Left lobe of liver (tissue), 2 donors: ENCODE measurements at places on chromosomes 6 and 20. TPM values are rescaled to one million over a fixed set of nuclear protein-coding genes. Genes with fewer than 3 reads are reported as not detected.

DNA sequence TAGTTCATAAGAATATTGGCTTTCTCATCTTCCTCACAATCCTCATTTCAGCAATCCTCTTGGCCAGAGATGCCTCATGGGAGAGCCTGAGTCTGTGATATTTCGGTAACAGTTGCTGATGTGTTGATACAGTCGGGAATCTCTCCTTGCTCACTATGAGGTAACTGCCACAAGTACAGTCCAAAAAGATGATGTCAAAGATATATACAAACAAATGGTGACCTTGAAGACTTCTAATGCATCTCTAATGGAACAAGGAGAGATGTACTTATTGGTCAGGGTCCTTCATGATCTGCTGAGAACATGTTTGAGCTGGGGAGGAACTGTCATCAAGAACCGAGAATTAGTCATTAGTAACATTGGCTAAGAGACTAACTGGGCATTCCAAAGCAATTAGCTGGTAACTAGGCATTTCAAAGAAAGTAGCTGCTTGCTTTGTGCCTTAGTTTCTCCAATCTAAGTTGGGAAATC, 56.1 kb downstream of the FILIP1 start:
- DNase-seq = no peak

- DNase-seq = no peak
Observed at GRCh38 chr20:25062841-25063240, 4.9 kb upstream of the ACSS1 start.

GRCh38 chr6:165159460-165159859, 149.9 kb downstream of the C6orf118 start:
- DNase-seq = no peak

GRCh38 chr20:50625986-50626677, 65.2 kb downstream of the RIPOR3 start:
- no peak for DNase-seq

DNA sequence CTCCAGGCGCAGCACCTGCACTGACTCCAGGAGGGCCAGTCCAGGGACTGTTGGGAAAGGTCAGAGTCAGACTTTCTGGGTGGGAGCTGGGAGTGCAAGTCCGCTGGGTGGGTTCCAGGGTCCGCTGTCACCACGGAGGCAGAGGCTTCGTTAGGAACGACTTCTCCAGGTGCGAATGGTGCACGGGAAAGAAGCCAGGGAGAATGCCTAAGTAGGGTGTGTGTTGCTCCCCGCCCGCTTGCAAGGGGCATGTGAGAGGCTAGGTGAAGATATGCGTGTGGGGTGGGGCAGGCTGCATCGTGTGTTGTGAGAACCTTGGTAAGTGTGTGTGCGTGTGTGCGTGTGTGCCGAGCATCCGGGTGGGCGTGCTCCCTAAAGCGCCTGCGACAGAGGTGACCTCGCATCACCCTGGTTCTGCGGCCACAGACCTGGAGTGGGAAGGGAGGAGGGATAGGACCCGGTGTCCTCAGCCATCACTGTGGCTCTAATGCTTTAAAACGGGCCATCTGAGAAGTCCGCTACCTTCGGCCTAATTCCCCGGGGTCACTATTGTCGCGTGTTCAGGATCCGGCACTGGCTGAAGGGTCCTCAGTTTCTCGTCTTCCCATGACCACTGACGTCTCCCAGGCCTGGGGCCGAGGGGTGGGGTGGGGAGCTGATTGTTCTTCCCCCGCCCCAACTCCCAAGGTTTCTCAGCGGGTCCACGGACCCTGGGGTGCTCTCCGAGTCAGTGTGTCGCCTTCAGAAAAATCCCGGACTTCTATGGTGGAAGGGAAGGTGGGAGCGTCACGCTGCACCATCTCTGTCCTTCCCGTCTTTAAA, 6.1 kb downstream of the SLC32A1 start:
- DNase-seq = no peak

GRCh38 chr6:85565736-85566135, 27.9 kb downstream of the SNX14 start:
- no peak for DNase-seq

- DNase-seq = no peak
Observed at GRCh38 chr6:143570147-143570853, 58.8 kb upstream of the FUCA2 start.

- no peak for DNase-seq
Observed at GRCh38 chr6:123518441-123519188, 118.1 kb downstream of the TRDN start.

DNA sequence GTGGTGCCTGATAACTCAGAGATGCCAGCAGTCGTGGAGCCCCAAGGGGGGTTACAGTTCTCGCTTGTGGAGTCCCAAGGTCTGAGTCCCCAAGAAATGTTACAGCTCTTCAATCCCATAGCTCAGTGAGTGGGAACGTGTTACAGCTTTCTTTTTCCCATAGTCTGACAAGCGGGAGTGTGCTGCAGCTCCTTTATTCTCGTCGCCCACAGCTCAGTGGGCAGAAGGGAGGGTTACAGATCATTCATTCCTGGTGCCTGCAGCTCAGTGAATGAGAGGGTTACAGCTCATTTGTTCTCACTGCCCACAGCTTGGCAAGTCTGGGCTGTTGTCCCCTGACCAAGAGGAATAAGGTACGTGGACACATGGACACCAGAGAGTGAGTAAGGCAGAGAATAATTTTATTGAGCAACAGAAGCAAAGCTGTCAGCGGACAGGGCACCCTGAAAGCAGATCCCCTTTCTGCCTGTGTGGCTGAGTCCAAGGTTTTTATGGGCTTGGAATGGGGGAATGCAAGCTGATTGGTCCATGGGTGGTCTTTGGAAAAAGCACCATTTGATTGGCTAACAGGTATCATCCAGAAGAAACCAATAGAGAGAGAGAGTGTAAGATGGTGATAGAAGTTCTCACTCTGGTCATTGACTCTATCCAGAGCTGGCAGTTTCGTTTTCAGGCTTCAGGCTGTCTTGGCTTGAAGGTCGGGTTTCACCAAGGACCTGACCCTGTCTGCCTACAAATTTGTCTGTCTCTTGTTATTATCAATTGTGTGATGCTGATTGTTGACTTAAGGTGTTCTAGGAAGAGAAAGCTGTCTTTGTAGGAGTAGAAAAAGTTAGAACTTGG, 16.4 kb downstream of the RNF217 start:
- no peak for DNase-seq

- peak; percentile 74 for DNase-seq
Observed at GRCh38 chr6:141026504-141026903, 1106.2 kb upstream of the GJE1 start.

GRCh38 chr6:43215066-43215465, 14.2 kb downstream of the DNPH1 start:
- no peak for DNase-seq

- DNase-seq = no peak
Observed at GRCh38 chr6:169837529-169838250, 86.3 kb downstream of the ERMARD start.

DNA sequence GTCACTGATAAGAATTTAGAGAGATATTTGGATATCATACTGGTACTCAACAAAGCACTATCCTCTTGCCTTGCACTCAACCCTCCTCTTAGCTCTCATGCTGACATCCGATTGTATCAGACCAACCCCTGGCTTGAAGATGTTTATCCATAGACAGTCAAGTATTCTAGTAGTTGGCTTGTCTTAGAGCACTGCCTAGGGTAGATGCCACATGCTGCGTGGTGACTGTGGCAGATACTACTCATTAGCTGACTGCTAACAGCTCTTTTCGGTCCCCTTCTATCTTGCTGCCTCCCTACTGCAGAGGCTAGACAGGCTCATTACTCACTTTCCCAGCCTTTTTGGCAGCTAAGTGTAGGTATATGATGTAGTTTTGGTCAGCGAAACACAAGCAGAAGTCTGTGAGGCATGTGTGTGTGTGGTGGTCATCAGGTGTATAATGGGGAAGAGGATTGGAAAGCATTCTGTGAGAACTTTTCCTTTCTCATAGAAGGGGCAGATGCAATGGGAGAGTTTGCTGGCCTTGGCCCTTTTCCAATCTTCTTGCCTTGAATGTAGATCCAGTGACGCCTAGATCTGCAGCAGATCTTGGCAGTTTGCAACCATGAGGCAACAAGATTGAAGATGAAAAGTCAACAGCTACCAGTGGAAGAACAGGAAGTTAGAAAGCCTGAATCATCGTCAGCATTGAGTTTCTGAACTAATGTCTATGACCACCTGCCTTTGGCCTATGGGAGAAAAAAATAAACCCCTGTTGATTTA, 4.4 kb upstream of the IFNGR1 start:
- no peak for DNase-seq

DNA sequence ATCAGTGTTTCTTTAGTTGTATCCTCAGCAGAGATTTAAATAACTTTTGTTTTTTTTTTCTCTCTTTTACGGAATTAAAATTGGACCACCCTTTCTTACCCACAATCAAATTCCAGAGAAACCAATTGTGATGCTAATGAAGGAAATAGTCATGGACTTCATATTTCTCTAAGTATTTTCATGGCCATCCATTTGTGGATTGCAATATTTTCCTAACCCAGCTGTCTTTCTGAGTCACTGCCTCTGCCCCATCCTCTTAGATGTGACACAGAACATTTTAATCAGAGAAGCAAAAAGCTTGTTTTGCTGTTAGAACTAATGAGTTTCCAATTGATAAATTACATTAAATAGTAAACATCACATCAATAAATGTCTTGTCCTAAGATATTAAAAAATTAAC, 405.5 kb upstream of the ADGRB3 start:
- DNase-seq = no peak

GRCh38 chr6:70586114-70586513, 19.4 kb downstream of the SDHAF4 start:
- DNase-seq = no peak

- no peak for DNase-seq
Observed at GRCh38 chr6:31115941-31116560, 1.5 kb downstream of the PSORS1C1 start.

DNA sequence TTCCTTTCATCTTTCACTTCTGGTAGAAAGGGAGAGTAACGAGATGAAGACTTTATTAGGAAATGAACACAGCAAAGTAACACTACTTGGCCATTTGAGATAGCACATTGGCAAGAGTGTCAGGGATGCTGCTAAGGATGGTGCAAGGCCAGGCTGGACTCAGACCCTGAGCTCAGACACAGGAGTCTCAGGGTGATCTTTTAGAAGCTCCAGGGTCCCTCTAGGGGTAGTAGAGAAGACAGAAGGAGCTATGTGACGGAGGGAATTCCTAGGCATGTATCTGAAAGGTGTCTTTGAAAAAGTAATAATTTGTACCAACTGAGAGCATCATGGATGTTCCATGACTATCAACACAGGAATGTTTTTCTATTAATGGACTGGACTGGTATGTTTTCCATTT, 436.5 kb downstream of the DHX35 start:
- DNase-seq = no peak

DNA sequence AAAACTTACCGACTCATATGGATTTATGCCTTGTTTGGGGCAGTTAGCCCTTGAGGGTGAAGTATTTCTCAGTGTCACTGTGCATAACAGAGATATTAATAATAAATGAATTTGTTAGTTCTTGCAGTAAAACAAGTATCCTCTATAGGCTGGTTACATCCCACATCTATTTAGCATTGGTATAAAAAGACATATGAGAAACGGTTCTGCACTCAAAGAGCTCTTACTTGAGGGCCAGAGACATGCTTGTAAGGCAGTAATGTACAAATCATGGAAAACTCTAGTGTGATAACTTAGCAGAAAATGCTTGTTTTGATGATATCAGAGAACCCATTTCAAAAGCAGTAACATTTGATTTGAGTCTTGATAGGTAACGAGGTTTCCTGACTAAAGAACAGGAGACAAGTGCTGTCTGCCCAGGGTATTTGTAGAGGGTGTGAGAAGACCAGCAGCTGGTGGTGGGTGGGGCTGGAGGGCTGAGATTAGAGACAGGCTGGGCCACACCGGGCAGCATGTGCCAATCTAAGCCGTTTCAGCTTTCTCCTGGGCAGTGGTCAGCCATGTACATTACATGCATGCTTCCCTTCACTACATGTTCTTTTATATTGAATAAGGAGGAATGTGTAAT, 46.3 kb downstream of the TULP4 start:
- no peak for DNase-seq

GRCh38 chr6:85556992-85557668, 36.5 kb downstream of the SNX14 start:
- DNase-seq = no peak

DNA sequence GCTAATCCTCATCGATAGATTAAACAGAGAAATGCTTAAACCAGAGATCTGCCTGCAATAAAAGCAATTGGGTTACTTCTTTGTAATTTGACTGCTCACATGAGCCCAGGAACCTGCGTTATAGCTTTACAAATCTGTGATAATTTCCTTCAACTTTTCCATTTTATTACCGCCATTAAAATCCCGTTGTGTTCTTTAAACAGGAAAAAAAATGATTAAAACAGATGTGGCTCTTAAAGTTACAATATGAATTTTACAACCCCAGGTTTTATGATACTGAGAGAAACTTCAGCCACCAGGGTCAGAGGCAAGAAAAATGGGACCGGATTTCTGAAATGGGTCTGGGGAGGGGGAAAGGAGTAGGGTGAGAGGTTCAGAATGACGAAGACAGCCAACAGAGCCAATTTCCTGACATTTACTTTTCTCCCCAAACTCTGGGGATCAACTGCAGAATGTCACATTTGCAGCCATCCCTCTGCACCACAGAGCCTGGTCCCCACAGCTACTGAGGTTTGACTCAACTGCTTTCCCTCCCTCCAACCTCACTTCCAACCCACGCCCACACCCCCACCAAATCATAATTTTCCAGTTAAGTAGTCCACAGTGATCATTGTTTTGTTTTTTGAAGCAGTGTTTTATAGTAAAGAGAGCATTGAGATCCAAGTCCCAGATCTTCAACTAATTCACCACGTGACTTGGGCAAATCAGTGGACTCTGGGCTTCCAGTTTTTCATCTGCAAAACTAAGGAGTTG, 77.6 kb upstream of the EYA2 start:
- no peak for DNase-seq

ZFP57 gene
- total RNA-seq = not detected

CHRNA4 gene
- total RNA-seq = 145 TPM

ENPP1 gene
- 49.1 TPM for total RNA-seq

CASS4 gene
- 0.93 TPM for total RNA-seq

PCK1 gene
- total RNA-seq = 1,004 TPM

SGK2 gene
- total RNA-seq = 81.1 TPM

SLC25A27 gene
- total RNA-seq = 15.1 TPM

STX7 gene
- 13.5 TPM for total RNA-seq

TDP2 gene
- 21.8 TPM for total RNA-seq

SDCBP2 gene
- 6.4 TPM for total RNA-seq
